ENCODE measurements at places on chromosomes 12 and 14. TPM values are rescaled to one million over a fixed set of nuclear protein-coding genes. Genes with fewer than 3 reads are reported as not detected.

DNA sequence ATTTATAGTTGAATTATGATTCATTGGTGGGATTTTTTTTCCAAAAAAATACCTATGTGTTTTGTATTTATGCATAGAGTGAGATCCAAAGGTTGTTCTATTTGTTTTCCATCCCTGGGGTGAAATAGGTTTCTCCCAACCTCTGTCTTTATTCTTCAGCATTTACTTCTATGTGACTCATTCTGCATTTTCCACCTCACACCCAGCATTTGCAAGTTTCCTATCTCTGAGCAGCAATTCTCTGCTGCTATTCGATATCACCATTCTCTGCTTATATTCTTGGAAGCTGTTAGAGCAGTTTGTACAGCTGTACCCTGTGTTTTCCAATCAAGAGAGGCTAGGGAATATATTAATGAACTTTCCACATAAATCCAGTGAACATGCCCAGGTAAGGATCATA is 538.9 kb downstream of the SNAPC1 start:
- DNase-seq, result no peak

DNA sequence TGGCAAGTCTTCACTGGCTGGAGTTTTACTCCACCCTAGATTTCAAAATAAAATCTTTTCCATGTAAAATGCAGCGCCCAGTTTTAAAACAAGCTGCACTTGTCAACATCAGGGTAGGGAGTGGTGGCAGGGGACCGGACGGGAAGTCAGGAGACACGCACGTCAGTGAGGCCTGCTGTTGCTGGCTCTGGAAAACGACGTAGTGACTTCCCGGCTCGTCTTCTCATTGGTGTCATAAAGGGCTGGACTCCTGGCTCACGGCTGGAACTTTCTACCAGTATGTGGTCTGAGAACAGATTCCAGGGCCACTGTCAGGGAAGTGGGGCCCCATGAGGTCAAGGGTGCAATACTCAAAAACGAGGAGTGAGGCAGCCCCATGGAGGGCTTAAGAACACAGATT is 64.2 kb upstream of the FOXN3 start:
- DNase-seq, result no peak

The MOAP1 gene
- 80.7 TPM for total RNA-seq

The EML1 gene
- total RNA-seq, result 116 TPM

The DCN gene
- total RNA-seq, result 41.6 TPM
